ENCODE measurements at places on chromosomes 1 and 21.
A peak's percentile ranks its signal among the peaks of the same experiment; 100 is the strongest.

DNA sequence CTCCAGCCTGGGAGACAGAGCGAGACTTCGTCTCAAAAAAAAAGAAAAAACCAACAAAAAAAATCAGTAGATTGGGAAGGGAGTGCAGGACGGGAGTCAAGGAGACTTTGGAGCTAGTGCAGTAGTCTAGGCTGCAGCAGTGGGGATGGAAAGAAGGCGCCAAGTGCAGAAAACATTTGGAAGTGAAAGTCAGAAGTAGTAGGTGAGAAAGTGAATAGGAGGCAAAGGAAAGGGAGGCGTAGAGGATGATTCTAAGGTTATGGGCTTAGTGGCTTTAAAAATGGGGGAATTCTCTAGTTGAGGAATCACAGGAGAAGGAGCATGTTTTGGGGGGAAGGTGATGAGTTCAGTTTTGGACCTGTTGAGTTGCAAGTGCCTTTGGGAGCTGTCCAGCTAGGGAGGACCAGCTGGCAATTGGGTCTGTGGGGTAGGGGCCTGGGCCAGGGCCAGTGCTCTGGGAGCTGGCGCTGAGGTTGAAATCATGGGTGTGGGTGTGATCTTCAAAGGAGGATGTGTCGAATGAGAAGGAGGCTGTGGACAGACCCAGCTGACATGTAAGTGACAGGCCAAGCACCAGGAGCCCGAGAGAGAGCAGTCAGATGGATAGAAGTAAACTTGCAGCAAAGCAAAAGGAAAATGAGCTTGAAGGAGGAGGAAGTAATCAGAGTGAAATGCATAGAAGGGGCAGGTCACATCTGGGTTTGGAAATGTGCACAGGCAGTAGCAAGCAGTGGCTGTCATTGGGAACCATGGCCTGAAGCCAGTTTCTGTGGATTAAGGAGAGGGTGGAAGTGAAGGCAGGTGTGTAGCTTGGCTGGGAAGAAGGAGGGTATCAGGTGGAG, 15.8 kb downstream of the TMCC2 start:
- no peak for DNase-seq

DNA sequence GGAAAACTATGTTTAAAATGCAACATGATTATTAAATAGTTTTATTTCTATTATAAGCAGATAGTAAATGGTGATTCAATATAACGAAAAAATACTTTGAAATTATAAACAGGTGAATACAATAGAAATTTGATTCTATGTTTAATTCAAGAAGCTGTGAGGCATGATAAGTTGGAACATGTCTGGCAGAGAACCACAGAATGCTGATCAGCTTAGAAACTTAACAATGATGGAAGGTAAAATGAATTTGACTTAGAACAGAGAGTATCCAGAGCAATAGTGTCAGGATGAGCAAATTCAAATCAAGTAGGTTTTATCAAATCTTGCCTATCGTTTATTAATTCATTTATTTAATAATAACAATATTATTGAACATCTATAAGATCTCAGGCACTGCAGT, 83.4 kb upstream of the ADGRL4 start:
- DNase-seq = no peak

- DNase-seq = no peak
Measured at GRCh38 chr1:183034682-183035081, 11.5 kb downstream of the LAMC1 start.

DNA sequence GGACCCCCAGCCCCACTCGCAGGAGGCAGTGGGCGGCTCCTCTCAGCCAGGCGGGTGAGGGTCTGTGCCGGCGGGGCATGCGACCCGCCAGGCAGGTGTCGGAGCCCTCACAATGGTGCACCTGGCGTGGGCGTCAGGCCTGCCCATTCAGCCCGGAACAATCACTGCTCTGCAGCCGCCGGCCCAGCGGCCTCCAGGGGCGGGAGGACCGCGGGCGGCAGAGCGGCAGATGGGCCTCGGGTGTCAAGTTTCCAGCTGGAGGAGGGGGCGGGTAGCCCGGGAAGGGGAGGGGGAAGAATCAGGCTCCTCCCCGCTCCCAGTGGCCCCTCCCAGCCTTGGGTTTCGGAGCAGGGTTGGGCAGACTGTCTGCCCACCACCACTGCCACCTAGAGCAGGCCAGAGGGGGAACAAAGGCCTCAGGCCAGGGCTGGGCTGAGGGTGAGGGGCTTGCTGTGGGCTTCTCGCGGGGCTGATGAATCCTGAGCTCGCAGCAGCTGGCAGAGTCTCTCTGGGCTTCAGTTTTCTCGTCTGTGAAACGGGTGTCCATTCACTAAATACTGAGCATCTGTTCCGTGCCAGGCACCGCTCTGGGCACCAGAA, 39.5 kb upstream of the CASZ1 start:
- peak; percentile 30 for DNase-seq

DNA sequence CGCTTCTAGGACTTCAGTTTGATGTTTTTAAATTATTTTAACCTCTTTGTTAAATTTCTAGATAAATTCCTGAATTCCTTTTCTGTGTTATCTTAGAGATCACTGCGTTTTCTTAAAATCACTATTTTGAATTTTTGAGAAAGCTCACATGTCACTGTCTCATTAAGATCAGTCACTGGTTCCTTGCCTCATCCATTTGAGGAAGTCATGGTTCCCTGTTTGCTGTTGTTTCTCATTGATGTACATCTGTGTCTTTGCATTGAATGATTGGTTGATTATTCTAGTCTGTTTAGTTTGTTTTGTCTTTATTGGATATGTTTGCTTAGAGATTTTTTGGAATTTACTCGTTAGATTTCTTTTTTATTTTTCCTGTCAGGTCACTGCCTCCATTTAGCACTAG, 50.1 kb downstream of the CRP start:
- no peak for DNase-seq

GRCh38 chr1:58941471-58942289, 157.8 kb upstream of the JUN start:
- no peak for DNase-seq

GRCh38 chr1:245094954-245095353, 59.8 kb upstream of the KIF26B start:
- DNase-seq = no peak

DNA sequence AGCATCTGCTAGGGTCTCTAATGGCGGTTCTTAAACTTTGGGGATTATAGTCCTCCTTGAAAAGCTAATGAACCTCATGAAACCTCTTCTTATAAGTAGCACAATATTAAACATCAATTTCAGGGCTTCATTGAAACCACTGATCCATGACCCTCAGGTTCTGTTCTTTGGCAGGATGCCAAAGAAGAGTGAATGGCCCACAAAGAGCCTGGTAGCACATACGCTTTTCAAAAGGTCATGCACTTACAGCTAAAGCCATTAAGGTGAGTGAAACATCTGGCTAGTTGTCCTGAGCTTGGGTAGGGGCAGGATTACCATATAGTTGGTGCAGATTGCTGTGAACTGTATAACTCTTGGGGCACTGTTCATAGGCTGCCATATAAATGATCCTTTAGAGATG, 42.3 kb downstream of the MDM4 start:
- DNase-seq = no peak

GRCh38 chr1:198906739-198907422, 268.0 kb downstream of the PTPRC start:
- DNase-seq = no peak

DNA sequence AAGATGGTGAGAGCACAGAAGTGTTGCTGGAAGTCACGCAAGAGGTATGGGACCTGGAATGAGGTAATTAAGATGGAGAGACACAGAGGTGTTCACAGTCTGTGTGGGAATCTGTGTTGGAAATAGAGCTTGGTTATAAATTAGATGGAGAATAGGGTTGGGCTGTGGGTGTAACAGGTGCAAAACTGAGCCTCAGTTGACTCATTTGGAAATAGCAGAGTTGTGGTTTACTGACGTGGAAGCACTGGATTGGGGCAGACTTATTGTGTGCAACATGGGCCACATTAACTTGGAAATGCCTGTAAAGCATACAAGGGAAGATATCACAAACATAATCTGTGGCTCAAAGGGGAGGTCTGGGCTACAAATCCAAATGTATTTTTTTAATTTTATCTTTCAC, 13.0 kb downstream of the CAMSAP2 start:
- DNase-seq = peak; percentile 18

GRCh38 chr1:239886266-239886665, 205.4 kb upstream of the FMN2 start:
- no peak for DNase-seq

- DNase-seq = no peak
Measured at GRCh38 chr21:46388896-46389295, 64.9 kb downstream of the PCNT start.

- no peak for DNase-seq
Measured at GRCh38 chr21:36615274-36615964, 83.5 kb upstream of the SIM2 start.

GRCh38 chr21:17802572-17802971, 16.6 kb downstream of the C21orf91 start:
- peak; percentile 86 for DNase-seq

- no peak for DNase-seq
Measured at GRCh38 chr1:71610476-71610875, 529.6 kb upstream of the ZRANB2 start.

DNA sequence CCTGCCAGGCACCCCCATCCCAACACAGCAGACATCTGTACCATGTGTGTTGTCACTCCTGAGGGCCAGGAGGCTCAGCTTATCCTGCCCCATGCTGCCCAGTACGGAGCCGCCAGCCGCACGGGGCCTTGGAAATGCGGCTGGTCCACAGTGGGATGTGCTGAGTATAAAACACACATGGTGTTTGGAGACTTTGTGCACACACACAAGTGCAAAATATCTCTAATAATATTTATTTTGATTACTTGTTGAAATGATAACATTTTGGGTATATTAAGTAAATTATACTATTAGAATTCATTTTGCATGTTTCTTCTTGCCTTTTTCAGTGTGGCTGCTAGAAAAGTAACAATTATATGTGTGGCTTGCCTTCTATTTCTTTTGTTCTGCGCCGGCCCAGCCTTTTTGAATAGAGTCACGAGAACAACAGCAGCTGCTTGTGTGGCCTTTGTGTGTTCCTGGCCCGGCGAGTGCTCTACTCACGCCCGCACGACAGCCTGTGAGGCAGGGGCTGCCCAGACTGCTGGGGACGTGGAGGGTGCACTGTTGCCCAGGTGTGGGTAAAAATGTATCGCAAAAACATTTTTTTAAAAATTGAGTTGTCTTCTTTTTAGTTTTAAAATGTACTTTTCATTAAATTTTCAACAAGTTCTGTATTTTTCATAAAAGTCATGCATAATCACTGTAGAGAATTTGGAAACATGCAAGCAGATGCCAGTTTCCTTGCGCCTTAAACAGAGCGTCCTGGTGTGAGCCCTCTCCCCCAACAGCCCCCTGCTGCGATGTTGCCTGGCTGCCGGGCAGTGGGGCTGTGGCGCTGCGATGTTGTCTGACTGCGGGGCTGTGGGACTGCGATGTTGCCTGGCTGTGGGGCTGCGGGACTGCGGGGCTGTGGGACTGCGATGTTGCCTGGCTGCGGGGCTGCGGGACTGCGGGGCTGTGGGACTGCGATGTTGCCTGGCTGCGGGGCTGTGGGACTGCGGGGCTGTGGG, 35.5 kb downstream of the COQ8A start:
- no peak for DNase-seq

DNA sequence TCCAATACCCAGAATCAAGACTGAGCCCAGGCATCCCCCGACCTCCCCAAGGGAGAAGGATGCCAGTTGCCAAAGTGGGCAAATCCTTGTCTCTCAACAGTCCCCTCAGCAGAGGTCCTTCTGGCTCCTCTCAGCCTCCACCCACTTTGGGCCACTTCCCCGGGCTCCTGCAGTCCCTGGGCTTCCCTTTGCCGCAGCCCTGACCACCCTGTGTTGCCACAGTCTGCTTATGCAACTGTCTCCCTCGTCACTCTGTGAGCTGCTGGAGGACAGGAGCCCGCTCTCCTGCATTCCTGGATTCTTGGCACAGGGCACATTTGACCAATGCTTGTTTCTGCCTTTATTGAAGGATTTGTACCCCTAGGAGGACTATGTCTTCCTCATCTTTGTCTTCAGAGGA, 2.9 kb upstream of the LRP8 start:
- no peak for DNase-seq

- no peak for DNase-seq
Measured at GRCh38 chr1:48499211-48499735, 27.3 kb upstream of the SPATA6 start.

DNA sequence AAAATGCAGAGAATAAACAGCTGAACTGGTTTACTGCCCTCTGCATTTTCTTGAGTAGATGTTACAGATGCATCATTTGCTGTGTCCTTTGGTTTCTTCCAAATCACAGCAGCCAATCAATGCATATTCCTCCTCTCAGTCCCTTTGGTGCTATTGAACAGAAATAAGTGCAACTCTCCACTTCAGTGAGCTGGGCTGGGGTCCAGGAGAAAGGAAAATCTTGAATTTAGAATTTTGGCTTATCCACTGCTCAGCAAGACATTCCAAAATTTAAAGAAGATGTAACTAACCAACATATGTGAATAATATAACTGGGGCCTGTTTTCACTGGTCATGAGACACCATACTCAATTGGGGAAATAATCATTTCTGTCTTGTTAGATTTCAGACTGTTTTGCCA, 39.2 kb downstream of the PRMT6 start:
- DNase-seq = no peak

- DNase-seq = no peak
Measured at GRCh38 chr1:5752746-5753548, 239.3 kb downstream of the NPHP4 start.

- DNase-seq = peak; percentile 57
Measured at GRCh38 chr1:207752456-207752998, 673 bp downstream of the CD46 start.

DNA sequence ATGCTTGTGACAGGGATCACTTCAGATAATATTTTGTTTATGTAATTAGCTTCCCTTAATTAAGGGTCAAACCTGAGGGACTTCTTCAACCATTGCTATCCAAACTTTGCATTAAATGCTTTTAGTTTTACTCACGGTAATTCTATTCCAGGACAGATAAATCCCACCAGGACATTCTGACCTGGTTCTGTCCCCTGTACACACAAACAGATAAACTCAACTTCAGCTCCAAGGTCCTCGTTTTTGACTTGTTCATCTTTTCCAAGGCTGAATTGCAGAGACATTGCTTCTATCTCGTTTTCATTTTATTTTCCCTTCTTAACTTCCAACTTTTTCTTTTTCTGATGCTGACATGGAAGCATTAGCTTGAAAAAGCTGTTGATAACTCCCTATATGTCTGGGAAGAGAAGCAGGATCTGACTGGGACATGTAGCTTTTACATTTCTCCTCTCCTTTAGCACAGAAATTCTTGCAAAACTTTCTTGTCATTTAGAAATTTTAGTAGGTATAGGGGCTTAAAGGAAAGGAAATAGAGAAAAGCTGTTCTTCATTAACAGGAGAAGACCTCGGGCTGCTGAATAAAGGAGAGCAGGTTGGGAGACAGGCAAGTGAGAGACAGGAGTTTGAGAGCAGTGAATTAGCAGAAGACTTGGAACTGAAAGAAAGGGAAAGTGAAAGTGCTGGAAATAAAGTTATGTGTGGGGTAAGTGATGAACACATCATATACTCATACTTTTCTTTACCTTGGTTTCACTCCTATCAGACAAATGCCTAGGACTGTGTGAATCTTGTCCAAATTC, 231.7 kb upstream of the B3GALT2 start:
- peak; percentile 63 for DNase-seq

Measured in kidney tubule cell (primary cell).